ENCODE measurements at places on chromosomes 5 and 9.

DNA sequence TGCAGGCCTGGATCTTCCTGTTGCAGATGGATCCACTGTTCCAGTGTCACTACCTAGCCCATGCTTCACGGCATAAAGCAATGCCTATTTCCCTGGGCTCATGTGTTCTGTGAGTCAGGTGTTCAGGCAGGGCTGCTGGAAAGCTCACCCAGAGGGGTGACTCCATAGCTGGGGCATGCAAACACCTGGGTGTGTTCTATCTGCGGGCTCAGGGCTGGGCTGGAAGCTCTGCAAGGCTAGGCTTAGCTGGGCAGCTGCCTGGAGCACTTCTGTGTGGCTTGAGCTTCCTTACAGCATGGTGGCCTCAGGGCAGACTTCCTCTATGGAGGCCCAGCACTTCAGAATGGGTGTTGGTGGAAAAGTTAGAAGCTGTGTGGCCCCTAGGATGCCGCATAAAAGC lies 139.9 kb downstream of the GADD45G start:
- no peak for DNase-seq

DNA sequence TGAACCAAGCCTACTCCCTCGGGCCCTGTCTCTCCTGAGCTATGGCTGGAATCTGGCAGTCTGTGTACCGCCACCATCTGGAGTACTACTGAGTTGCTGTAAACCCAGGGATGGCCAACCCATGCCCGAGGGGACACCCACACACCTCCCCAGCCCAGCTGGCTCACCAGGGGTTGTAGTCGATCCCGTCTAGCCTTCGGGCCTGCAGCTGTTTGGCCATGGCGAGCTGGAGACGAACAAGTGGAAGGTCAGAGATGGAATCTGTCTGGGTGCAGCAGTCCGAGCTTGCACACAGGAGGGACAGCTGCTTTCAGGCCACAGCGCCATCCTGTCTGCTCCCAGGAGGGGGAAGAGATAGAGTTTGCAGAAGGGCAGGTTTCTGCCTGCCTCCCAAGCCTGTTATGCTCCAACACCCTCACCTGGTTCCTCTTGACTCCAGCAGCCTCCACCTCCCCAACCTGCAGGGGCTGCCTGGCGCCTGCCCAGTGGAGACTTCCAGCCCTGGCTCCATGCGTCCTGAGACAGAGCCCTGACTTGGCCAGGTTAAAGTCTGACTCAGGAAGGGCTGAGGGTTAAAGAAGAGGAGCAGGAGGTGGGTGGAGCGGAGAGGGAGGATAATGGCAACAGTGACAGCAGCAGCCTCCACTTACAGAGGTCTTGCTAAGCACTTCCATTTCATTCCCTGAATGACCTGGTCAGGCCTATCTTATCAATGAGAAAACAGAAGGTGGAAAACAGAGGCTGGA lies 15.8 kb upstream of the SPOUT1 start:
- no peak for DNase-seq

DNA sequence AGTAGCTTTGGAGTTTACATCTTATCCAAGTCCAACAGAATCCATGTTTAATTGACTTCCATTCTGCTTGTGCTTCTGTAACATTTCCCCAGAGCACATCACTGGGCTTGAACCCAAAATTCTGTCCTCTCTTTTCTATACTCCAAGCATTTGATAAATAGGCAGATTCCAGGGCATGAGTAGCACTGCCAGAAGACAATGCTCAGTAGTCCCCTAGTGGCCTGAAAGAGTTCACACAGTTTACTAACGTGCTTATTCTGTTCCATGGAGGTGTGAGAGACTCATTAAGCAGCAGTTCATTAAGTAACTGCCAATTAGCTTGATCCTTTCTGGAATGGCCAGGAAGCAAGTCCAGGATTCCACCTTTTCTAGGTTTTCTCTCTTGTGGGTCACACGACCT lies 9.4 kb upstream of the GABRA6 start:
- DNase-seq, result no peak

GRCh38 chr9:138100711-138101350 lies 223.2 kb downstream of the CACNA1B start:
- no peak for DNase-seq

DNA sequence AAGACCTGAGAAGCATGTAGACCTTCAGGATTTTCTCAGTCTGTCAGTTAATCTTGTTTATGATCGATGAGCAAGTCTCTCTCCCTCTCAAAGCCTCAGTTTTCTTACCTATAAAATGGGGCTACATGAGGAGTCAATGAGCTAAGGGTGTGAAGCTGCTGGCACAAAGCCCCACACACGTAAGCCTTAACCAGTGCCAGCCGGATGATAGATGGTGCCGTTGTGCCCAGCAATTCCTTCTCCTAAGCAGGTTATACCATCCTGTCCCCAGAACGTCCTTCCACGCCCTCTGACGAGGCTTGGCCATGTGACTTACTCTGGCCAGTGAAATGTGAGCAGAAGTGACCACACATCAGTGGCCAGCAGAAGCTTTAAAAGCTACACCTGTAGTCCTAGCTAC lies 179.0 kb downstream of the C9orf50 start:
- no peak for DNase-seq

GRCh38 chr9:6415266-6415665 lies 2.3 kb downstream of the UHRF2 start:
- DNase-seq, result no peak

GRCh38 chr9:76697554-76697953 lies 66.7 kb upstream of the PCA3 start:
- DNase-seq, result no peak

All from fibroblast of pulmonary artery (primary cell).